CD4-positive, alpha-beta T cell treated with Interleukin-17A for 1 hour (primary cell): ENCODE measurements at places on chromosomes 16 and 17.

GRCh38 chr17:68580236-68580770 is 20.9 kb downstream of the FAM20A start:
- no peak for DNase-seq

DNA sequence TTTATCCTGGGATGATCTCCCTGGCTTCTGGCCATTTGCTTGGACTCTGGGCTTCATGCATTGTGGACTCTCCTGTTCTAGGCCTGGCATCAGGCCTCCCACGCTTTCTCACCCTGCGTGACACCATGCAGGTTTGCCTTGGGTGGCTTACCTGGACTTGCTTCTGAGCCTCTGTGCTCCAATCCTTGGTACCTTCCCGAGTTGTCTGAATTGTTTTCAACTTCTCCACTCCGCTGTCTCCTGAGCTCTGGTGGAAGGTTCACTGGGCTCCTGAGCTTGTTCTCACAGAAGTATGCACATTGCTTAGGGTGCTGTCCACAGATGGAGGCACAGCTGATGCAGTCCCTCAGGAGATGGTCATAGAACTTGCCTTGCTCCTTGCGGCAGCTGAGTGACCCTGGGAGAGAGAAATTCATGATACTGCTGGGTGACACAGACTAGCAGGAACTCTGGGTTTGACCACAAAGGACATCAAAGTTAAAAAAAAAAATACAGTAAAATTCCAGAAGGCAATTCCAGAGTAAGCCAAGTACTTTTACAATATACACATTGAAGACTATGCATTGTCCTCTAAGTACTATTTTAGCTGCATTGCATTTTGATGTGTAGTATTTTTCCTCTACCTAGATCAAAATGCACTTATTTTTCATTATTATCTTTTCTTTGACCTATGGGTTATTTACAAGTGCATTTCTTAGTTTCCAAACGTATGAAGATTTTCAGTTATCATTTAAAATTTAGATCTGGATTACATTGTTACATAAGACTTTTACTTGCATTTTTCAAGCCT is 23.1 kb downstream of the TNFRSF13B start:
- no peak for DNase-seq

DNA sequence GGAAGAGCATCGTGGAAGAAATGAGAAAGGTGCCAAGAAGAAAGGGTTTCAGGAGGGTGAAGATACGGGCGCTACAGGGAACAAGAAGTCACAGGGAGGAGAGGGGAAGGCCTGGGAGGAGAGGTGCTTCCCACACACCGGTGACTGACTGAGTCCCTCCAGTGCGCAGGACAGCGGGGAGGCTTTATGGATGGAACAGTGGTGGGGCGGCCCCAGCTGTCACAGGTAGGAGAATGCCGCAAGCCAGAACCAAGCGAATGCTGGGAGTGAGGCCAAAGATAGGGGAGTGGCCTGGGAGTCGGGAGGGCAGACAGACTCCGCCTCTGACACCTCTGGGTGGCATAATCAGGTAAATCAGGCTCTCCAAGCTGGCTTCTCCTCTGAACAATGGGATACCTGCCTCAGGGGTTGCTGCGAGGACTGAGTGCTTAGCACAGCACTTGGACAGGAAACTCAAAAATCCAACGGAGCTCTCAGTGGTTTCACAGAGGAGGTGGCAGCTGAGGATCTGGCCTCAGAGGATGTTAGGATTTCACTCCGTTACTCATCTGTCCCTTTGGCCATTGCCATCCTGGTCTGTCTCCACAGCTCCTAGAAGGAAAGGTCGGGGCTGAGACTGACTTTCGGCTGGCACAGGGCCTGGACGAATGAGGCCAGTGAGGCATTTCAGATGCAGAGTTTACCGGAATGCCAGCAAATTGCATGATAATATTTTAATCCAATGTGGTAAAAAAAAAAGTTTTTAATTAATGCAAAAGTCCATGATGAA is 717 bp upstream of the CNP start:
- DNase-seq = peak; percentile 83

DNA sequence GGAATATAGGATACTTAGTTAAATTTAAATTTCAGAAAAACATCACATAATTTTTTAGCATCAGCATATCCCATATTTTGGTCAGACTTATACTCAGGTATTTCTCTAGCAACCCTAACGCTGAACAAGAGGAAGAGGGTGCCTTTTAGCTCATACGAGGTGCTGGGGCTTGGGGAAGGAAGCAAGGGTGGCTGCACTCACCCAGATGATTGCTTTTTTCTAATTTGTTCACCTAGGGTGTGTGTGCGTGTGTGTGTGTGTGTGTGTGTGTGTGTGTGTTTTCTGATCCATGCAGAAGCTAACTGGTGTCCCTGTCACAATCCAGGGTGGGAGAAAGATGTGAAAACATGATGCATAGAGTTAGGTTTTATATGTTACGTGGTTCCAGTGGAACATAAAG is 81.2 kb downstream of the WNT3 start:
- no peak for DNase-seq

- DNase-seq = no peak
Observed at GRCh38 chr17:20999841-21000532, 42.8 kb downstream of the USP22 start.

- no peak for DNase-seq
Observed at GRCh38 chr16:84041881-84042280, 714 bp downstream of the SLC38A8 start.

- no peak for DNase-seq
Observed at GRCh38 chr17:82175951-82176350, 36.7 kb downstream of the CCDC57 start.

- DNase-seq = no peak
Observed at GRCh38 chr17:9169116-9169515, 147.8 kb downstream of the NTN1 start.

- DNase-seq = no peak
Observed at GRCh38 chr17:71412803-71413202, 708.0 kb upstream of the SOX9 start.

DNA sequence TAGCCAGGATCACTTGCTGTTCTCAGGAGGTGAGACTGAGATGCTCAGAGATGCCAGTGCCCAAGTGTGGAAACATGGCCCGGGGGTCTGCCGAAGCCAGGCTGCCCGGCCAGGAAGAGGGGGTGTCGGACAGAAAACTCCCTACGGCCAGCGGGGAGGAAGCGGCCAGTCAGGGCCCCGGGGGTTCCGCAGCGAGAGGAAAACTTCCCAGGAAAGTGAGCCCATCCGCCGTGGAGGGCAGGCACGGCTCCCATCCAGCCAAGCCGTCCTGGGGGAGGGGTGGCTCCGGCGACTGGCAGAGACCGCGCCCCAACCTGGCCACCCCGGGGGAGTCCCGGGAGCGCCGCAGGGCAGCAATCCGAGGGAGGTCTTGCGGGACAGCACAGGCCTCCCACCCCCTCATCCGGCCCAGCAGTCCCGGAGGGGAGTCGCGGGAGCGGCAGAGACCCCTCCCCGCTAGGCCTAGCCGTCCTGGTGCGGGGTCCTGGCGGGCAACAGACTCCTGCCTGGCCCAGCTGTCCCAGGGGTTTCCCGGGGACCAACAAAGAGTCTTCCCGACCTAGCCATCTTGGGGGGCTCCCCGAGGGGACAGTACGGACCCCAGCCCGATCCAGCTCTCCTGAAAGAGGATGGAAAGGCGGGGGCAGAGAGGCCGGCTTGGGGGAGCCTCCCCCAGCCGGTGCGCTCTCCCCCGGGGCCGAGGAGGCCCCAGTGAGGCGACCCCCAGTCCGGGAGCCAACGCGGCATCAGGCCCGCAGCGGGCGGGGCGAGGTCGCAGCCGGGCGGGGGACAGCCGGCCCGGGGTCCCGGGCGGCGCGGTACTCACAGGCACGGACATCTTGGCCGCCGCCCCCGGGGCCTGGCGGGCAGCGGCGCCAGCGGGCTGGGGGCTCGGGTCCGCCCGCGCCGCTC is 13.8 kb upstream of the BCAR1 start:
- no peak for DNase-seq

GRCh38 chr16:86134802-86135461 is 236.0 kb downstream of the IRF8 start:
- DNase-seq = no peak
